ENCODE measurements at places on chromosomes 12 and 14.

GRCh38 chr14:77325746-77326094 lies 4.9 kb downstream of the GSTZ1 start:
- no peak for DNase-seq

DNA sequence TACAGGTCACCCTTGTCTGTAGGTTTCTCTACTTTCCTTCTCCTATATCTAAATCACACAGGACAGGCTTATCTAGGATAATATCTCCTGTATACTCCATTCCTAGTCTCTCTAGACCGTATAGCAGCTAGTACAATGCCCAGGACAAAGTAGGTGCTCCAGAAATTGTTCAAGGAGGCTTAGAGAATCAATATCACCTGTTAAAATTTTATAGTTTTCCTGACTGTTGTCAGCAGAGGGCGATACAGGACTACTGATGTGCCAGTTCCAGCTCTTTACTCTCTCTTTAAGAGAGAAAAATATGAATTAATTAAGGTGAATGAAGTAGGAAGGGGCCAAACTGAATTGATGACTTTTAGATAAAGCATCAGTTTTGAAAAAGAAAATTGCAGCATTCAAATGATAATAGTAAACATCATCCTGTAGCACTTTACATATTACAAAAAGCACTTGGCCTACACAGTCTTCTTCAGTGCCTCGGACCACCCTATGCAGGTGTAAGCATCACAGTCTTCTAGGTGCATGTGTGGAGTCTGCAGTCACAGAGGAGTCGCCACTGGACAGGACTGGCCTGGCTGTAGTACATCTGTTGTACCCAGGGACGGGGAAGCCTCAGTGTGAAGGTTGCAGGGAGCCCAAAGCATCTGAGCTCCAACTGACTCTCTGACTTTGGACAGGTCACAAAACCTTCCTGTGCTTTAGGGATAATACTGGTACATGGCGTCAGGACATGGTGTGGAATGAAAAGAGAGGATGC lies 61.9 kb upstream of the MAX start:
- no peak for DNase-seq

DNA sequence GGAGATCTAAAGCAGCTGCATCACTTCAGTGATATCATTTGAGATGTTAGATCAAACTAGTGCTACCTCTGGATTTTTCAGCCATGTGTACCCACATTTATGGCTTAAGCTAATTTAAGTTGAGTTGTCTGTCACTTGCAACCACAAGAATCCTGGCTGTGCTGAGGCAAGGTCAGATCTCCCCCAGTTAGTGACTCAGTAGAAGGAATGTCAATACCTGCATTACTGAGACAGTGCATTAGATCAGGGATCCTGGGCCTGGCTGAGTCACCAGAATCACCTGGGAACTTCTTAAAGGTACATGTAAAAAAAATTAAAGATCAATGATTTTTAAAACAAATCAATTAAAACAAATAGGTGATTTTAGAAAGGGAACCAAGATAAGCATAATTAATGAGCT lies 84.6 kb upstream of the GRIN2B start:
- DNase-seq, result no peak

DNA sequence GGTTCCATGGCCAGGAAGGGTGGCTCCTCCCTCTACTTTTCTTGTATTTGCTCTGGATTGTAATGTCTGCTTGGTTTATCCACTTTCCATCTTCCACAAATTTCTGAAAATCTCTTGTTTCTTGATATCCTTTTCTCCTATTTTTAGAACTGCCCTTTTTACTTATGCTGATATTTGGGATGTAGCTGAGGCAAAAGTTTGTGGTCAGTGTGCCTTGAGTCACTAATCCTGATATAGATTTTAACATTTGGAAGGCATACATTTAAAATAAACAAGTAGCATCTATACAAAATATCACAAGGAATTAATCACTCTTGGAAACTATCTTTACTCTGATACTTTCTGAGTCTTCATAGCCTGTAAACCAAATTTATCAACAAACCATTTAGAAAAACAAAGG lies 11.0 kb downstream of the GRIP1 start:
- no peak for DNase-seq

DNA sequence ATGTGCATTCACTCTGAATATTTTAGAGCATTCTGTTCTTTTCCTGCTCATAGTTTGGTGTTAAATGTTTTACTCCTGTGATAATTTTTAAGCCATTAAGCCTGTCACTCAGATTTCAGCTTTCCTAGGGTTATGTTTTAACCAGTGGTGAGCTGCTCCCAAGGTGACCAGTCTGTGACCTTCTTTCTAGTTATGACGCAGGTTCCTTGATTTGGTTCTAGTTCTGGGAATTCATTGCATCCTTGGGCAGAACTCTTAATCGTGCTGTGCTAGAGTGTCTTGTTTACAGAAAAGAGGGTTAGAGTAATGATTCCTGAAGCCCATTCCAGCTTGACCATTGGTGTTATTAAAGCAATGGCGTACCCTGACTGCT lies 2.2 kb downstream of the GABARAPL1 start:
- no peak for DNase-seq

GRCh38 chr12:79073506-79073905 lies 208.9 kb downstream of the SYT1 start:
- no peak for DNase-seq

GRCh38 chr12:104312654-104313053 lies 9.1 kb downstream of the EID3 start:
- DNase-seq, result no peak

- no peak for DNase-seq
Measured at GRCh38 chr14:96793547-96793946, 3.6 kb upstream of the VRK1 start.

DNA sequence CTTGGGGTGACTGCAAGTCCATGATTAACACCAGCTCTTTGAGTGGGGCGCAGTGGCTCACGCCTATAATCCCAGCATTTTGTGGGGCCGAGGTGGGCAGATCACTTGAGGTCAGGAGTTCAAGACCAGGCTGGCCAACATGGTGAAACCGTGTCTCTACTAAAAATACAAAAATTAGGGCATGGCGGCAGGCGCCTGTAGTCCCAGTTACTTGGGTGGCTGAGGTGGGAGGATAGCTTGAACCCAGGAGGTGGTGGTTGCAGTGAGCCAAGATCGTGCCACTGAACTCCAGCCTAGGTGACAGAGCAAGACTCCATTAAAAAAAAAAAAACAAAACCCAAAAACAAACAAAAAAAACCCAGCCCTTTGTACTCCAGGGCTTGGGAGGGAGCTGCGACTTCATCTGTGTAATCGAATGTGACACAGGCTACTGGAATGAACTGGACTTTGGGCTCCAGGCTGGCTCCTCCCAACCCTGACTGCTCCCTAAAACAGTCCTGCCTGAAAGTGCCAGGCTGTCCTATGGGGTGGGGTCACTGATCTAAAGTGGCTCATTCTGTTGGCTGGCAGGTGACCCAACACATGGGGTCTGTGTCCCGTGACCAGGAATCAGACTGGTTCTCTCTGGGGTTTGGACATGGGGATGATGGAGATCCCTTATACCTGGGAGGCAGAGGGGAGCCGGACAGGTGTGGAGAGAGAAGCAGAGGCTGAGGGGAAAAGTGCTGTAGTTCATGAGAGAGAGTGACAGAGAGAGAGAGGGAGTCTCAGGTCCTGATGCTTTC lies 9.3 kb upstream of the C12orf43 start:
- DNase-seq, result no peak

GRCh38 chr12:100348657-100349454 lies 8.0 kb upstream of the SLC17A8 start:
- no peak for DNase-seq

GRCh38 chr14:81511111-81511904 lies 22.3 kb downstream of the SEL1L start:
- DNase-seq, result no peak

DNA sequence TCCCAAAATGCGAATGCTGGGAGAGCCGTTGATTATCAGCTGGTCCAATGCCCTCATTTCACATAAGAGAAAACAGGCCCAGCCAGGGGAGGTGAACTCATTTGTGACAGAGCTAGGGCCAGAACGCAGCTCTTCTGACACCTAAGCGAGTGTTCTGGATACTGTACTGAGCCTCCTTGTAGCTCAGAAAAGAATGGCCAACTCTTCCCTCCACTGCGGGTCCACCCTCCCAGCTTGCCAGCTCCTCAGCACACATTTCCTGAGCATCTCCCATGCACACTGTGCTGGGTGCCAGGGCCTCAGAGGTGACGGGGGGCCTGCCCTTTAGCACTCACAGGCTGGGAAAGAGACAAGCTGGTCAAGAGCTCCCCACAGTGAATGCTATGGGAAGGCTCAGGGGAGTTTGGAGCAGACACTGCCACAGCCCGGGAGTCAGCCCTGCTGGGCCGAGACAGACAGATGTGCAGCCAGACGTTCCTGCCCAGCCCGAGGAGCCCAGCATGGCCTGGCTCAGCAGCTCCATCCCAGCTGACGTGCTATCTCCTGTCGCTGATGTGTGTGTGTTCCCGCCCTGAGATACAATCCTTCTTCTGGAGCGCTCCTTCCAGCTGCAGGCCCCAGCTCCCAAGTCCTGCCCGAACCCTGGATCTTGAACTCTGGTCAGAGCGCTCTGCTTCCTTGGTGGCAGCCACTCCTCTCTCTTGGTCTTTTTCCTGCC lies 3.5 kb downstream of the CMTM5 start:
- DNase-seq, result no peak
